ENCODE measurements at places on chromosomes 1 and 21.

GRCh38 chr1:93692983-93693591 lies 11.4 kb upstream of the BCAR3 start:
- peak; percentile 90 for DNase-seq

GRCh38 chr1:217403026-217403720 lies 227.7 kb downstream of the GPATCH2 start:
- DNase-seq, result no peak

DNA sequence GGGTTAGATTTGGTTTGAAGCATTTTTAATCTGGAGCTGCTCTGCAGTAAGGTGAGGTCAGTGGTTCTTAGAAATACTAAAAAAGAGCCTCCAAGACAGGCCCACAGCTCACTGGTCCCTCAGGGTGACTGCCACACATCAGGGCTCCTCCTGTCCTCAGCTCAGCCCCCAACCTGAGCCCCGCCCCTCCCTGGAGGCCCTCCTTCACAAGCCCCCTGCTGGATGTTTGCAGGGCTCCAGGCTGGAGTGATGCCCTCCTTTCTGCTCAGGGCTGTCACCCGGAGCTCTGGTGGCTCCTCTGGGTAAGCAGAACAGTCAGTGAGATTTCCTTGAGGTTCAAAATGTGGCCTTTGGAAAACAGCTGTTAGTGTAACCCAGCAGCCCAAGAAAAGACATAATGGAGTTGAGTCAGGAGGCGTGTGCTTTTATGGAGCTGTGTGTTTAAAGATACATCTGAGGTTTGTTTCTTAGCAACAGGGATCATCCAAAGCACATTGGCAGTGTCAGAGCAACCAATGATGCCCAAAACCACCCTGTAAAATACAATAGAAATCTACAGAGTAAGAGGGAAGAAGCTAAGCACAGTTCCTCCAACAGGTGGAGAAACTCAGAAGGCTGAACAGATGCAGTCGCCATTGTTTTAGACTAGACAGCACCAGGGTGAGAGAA lies 21.4 kb downstream of the STUM start:
- no peak for DNase-seq

GRCh38 chr1:89837036-89837481 lies 16.2 kb downstream of the LRRC8D start:
- DNase-seq, result no peak

- no peak for DNase-seq
Observed at GRCh38 chr21:41892726-41893125, 13.6 kb upstream of the PRDM15 start.

DNA sequence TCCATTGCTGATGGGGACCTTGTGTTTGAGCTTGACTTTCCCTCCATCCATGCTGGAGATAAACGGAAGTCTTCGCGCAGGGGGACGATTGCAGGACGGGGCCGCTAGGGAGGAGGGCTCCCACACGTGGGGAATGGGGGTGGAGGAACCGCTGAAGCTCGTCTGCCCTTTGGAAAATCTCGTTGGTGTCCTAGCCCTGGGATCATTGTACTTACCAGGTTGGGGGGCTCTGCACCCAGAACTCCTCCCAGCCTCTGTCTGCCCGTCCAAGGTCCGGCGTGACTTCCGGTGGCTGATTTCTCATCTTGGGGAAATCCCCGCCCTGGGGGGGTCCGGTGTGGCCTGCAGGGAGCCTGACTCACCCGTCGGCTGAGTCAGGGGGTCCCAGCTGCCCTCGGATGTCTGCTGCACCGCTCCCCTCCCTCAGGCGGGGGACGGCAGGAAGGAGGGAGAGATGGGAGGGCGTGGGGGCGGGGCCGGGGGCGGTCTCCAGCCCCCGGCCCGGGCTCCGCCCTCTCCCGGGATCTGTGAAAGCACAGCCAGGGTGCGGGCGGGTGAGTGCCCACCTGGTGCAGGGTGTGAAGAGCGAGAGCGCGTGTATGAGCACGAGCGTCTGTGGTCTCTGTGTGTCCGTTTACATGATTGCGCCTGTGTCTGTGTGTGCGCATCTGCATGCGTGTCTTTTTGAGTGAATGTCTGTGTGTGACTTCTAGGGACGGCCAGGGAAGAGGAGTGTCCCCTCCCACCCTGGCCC lies 35.8 kb downstream of the PIK3CD start:
- peak; percentile 70 for DNase-seq

DNA sequence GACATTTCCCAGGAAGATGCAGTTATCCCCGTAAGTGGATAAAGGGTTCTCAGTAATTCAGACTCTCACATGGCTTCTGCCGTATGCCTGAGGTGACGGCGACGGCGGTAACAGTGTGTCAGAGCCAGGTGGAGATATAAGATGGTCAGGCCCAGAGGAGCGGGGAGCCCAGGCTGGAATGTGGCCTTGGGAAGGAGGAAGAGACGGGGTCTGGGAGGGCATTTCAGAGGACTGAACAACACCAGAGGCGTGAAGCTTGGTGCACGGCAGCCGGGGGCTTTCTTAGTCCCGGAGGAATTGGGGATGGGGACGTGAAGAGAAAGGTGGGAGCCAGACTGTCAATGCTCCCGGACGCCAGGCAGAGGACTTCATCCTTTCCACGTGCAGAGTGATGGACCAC lies 1.0 kb downstream of the RER1 start:
- no peak for DNase-seq

- DNase-seq, result no peak
Observed at GRCh38 chr1:222285526-222285925, 262.4 kb downstream of the HHIPL2 start.

DNA sequence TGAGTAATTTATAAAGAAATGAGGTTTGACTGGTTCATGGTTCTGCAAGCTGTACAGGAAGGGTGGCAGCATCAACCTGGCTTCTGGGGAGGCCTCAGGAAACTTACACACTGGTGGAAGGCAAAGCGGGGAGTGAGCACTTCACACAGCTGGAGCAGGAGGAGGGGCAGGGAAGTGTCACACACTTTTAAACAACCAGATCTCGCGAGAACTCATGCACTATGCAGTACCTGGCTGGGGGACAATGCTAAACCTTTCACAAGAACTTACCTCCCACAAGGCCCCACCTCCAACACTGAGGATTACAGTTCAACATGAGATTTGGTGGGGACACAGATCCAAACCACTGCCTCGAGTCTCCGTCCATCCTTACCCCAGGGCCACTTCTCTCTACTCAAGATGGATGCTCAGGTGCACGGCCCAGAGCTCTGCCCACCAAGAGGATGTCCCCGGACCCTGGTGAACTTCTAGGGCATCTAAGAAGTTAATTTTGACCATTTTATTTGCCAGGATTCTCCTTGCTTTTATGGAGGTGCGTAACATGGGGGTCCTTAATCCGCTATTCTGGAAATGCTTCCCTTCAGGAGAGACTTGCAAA lies 22.7 kb upstream of the ACTRT2 start:
- DNase-seq, result no peak

- DNase-seq, result no peak
Observed at GRCh38 chr1:66357478-66358197, 176.3 kb upstream of the SGIP1 start.
